COLO829 (cell line): ENCODE measurements at places on chromosomes 3 and 15.
A peak's percentile ranks its signal among the peaks of the same experiment; 100 is the strongest.

DNA sequence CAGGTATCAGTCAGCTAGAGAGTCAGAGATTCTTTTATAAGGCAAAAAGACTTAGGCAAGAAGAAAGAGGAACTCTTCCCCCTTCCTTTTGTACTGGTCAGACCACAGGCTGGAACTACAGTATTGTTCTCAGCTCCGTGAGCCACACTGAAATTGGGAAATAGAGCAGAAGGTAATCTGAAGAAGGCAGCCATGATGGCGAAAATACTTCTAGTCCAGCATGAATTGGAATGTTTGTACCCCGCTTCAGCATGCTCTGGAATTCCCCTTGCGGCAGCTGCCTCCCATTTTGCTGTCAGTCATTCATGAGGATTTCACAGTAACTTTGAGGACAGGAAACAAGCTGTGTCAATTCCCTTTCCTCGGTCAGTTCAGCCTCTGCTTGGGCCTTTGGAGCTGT lies 96.2 kb downstream of the CORO2B start:
- no peak for DNase-seq

DNA sequence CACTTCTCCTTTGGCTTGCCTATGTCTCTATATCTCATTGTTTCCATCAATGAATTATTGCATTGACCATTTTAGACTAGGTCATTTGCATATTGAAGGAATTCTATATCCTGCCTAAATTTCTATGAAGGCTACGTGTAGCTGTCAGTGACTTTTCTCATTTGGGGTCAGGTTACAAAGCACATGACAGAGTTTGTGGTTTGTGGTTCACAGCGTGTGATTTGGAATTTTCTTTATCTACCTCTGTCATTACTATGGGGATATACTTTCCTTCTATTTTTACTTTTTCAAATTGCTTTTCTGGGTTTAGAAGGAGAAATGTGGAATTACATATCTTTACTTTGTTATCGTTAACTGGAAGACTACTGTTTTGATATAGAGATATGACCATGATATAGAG lies 317.3 kb upstream of the CFAP20DC start:
- DNase-seq = no peak

DNA sequence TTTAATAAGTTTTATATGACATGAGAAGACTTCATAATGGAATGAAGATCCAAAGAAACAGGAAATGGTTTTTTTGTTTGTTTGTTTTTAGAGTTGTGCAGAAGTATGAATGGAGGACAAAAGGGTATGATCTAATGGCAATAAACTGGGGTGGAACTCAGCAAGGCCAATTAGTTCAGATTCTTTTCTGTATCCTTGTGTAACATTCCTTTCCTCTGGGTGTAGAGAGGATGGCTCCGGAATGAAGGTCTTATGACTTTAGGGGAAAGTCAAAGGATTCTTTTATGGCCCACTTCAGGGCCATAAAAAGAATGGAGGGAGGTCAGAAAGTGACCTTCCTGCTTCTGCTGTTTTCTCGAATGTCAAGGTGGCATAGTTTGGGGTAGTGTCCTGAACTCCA lies 152.6 kb downstream of the DPH6 start:
- DNase-seq = no peak

GRCh38 chr3:64741341-64741740 lies 53.5 kb upstream of the ADAMTS9 start:
- DNase-seq = no peak

DNA sequence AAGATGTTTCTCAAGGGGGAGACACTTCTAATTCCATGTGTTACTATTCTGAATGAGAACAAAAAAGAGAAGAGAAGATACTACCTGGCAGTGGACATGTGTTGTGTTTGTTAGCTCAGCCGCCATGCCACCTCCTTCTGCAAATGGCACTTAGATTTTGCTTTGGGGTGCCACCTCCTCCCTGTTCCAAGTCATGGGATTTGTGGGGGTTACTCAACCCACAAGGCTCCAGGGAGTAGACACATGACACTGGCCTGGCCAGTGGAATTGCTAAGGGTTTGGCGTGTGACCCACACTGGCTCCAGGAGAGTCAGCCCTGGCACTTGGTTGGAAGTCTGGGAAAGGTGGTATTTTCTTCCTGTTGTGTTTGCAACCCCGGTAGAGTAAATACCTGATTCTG lies 129.1 kb downstream of the ZNF621 start:
- DNase-seq = no peak

DNA sequence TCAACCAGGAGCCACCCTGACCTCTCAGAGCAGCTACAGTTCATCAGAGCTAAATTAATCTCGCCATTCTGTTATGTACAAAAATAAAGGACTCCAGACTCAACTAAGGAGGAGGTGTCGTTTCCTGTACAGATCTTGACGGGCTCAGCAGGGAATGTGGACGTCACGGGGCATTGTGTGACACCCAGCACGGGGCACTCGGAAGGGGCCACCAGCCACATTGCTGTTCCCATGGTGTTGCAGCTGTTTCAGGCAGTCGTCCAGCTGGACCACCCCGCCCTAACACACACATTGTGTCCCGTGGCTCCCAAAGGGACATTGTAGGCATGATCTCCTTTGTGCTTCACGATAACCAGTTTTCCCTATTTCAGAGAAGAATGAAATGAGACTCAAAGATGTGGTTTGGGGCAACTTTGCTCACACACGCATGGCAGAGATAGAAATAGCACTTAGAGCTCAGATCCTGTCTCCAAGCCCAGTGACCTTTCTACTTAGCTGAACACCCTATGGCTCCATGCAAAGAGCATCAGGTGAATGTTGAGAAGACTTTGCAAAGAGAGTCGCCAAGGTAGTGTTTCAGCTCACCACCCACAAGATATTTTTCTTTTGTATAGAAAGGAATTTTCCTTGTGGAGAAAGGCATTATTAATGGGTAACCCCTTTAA lies 5.5 kb downstream of the SSUH2 start:
- DNase-seq = no peak

GRCh38 chr3:78839693-78840092 lies 928.1 kb downstream of the ROBO1 start:
- DNase-seq = no peak

GRCh38 chr3:8737823-8738222 lies 4.2 kb downstream of the CAV3 start:
- no peak for DNase-seq

DNA sequence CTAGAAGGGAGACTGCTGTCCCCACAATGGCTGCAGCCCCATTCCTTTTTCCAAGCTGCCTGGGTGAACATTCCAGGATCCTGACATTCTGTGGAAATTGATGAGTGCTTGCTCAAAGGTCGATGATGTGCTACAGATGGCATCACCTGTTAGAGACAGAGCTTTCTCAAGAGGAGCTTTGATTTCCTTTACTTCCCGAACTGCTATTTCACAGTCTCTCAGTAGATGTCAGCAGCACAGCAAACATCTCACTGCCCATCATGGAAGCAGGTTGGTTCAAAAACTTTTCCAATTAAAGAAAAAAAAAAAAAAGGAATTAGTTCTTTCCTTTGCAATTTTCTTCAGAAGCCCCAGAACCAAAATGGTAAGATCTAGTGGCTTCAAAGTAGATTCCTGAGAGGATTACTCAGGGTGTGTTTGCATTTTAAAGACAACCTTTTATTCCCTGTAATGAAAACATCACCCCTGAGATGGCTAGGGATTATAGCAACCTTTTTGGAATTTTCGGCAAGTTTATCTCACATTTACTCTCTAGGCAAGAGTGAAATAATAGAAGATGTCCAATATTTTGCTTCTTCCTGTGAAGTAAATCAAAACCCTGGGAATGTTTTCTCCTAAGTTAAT lies 44.8 kb downstream of the POLR2M start:
- peak; percentile 22 for DNase-seq

GRCh38 chr15:89199746-89200145 lies 21.6 kb downstream of the RLBP1 start:
- no peak for DNase-seq

- no peak for DNase-seq
Measured at GRCh38 chr3:110381992-110382391, 689.6 kb upstream of the NECTIN3 start.

- DNase-seq = no peak
Measured at GRCh38 chr3:158267015-158267414, 157.1 kb downstream of the RSRC1 start.

- no peak for DNase-seq
Measured at GRCh38 chr3:65953301-65953812, 85.4 kb downstream of the MAGI1 start.

- no peak for DNase-seq
Measured at GRCh38 chr3:142013326-142013980, 135.9 kb downstream of the TFDP2 start.

DNA sequence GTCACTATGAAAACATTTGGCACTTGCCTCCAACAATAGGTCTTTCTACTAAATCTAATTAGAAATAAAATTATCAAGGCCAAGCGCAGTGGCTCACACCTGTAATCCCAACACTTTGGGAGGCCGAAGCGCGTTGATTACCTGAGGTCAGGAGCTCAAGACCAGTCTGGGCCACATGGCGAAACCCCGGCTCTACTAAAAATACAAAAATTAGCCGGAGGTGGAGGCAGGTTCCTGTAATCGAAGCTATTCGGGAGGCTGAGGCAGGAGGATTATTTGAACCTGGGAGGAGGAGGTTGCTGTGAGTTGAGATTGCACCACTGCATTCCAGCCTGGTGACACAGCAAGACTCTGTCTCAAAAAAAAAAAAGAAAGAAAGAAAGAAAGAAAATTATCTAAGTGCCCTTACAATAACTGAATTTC lies 1.6 kb upstream of the PLD1 start:
- no peak for DNase-seq

DNA sequence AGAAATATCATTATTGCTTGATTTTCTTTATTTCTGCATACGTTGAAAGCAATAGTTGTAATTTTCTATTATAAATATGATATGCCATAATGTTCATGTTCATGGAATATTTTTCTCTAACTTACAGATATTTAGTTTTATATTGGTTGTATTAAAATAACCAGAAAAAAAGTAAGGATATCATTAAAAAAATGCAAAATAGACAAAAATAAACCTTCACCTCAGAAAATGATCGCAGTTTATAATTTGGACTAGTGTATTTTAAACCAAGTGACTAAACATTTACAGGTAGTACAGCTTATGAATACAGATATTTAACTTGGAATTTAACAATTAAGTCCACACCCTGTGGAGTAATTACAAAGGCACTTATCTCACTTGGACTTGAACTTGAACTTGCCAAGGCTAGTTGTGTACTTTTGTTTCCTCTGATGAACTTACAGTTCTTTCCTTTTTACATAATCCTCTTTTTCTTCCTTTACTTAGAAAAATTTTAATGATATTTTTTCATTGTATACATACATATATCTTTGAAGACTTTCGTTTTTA lies 156.7 kb downstream of the CHL1 start:
- no peak for DNase-seq

DNA sequence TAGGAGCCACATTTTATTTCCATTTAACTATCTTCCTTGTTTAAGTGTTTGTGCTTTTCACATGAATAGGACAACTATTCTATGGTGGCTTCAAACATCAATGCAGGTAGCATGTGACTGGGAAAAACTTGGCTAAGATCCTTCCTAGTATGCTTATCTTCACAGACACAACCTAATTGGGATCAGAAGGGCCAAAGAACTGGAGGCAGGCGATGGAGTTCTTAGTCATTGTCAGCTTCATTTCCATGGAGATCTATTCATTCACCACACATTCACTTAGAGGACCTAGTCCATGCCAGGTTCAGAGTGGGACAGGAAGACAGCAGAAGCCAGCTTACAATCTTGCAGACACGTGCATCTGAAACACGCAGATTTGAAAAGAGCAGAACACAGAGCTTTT lies 277.5 kb upstream of the PPP2R3A start:
- DNase-seq = peak; percentile 89

DNA sequence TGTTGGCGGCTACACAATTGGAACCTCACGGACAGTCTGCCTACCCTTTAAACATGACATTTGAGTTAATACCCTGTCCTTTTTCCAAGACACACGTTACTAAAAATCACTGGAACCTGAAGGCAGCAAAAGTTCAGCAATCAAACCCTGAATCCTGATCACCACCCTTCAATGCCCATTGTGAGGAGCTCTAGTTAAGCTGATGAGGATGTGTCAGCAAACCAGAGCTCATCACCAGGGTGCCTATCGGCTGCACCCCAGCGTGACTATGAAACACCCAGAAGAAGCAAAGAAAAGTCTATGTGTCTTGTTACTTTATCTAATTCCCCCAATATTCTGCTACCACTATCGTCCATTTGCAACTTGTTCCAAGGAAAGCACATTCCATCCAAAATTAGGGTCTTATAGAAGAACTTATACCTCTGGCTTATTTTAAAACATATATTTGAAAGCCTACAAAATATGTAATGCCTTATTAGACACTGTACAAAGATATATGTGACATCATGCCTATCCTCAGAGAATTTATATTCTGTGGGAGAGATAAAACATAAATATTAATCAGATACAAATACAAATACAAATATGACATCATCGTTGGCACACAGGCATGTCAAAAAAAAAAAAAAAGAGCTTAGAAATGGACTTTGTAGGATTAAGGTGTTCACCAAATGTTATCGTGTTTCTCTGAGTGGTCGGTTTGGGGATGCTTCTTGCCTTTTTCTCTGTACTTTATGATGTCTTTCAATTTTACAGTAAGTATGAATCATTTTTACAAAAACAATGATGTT lies 219.7 kb upstream of the SETMAR start:
- DNase-seq = no peak

- DNase-seq = peak; percentile 47
Measured at GRCh38 chr3:178352326-178353005, 183.8 kb upstream of the KCNMB2 start.

DNA sequence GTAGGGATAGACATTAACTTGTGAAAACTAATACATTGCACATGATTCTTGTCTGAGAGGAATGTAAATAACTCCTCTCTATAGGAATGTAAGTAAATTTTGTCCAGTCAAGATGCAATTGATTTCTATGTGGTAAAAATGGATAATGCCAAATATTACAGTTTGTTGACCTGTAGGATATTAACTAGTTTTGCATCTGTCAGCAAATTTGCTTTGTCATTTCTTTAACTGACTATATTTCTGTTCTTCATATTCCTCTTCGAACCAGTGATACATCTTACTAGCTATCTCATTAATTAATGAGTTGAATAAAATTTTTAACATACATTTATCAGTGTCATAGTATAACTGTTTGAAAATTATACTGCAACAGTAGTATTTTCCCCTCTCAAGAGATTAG lies 80.4 kb downstream of the EDEM1 start:
- no peak for DNase-seq

DNA sequence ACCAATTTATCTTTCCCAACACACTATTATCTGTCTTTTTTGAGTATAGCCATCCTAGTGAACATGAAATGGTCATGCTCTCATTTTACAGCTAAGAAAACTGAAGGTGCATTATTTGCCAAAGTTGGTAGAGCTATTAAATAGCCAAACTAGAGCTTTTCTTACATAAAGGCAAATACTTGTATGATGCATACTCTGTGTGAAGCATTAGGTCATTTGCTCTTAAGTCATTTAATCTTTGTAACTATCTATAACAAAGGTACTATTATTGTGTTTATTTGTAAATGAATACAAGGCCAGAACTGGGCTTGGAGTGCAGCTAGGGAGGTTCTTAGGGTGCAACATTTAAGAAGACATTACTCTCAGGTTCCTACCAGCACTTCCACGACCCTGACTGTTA lies 123.7 kb downstream of the THSD4 start:
- DNase-seq = no peak
